ENCODE measurements at places on chromosomes 2 and 18.

DNA sequence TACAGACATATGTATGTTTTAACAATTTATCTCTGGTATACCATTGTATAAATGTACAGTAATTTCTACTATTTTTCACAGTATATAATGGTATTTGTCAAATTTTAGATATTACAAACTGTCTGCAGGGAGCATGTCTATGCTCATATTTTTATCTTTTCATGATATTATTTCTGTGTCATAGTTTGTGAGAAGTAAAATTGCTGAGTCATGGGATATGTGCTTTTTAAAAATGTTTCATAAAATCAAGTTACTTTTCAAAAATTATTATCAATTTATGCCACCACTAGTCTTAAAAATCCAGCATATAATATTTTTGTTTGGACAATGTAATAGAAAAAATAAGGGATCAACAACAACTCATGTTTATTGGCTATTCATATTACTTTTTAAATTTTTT, 9.1 kb upstream of the ZNF804A start:
- no peak for DNase-seq

- no peak for DNase-seq
These were observed 449.7 kb upstream of the CWC22 start for GRCh38 chr2:180456801-180457200.

DNA sequence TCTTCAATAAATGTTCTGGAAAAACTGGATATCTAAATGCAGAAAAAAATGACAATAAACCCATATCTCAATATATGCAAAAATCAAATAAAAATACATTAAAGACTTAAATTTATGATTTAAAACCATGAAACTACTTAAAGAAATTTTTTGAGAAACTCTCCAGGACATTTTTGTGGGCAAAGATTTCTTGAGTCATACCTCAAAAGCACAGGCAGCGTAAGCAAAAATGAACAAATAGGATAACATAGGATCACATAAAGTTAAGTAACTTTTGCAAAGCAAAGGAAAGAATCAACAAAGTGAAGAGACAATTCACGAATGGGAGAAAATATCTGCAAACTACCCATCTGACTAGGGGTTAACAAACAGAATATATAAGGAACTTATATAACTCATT, 1545.5 kb downstream of the SUCLG1 start:
- no peak for DNase-seq

- DNase-seq = no peak
These were observed 90.2 kb downstream of the NCK2 start for GRCh38 chr2:105834931-105835330.

DNA sequence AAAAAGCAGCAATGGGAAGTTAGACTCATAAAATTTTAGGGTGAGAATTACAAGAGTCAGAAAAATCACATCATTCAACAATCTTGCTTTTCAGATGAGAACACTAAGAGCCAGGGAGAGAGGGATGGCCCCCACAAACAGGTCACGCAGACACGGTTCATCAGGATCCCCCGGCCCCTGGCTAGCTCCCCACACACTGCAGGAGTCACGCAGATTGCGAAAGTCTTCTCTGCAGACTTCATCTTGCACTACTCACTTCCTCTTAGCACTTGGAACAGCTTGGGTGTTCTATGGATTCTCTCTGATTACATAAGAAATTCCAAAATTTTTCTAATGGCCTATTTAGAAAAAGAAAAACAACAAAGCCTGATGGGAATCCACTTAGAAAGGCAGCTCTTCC, 21.6 kb upstream of the SULT1C2 start:
- no peak for DNase-seq

- DNase-seq = no peak
These were observed 9.8 kb upstream of the FZD5 start for GRCh38 chr2:207779523-207779922.

GRCh38 chr18:25957017-25957416, 133.4 kb downstream of the SS18 start:
- DNase-seq = no peak

GRCh38 chr2:48600204-48600813, 17.3 kb upstream of the GTF2A1L start:
- DNase-seq = no peak

- DNase-seq = no peak
These were observed 91.7 kb upstream of the SPHKAP start for GRCh38 chr2:228273159-228273558.

- no peak for DNase-seq
These were observed 102.9 kb upstream of the HAAO start for GRCh38 chr2:42895134-42895790.

- DNase-seq = no peak
These were observed 29.2 kb downstream of the NIFK start for GRCh38 chr2:121707344-121707919.

GRCh38 chr18:22309191-22309590, 108.5 kb downstream of the CTAGE1 start:
- no peak for DNase-seq

GRCh38 chr2:144519934-144520731, at the start of gene ZEB2:
Gene ZEB2, minus strand, starts transcription at chr2:144520119. Its CDS starts 2,769 bp downstream, at chr2:144517350.
- DNase-seq = peak; percentile 58

GRCh38 chr2:124704071-124704925, 679.2 kb downstream of the CNTNAP5 start:
- DNase-seq = no peak

- no peak for DNase-seq
These were observed 57.4 kb downstream of the SP100 start for GRCh38 chr2:230473378-230473777.

DNA sequence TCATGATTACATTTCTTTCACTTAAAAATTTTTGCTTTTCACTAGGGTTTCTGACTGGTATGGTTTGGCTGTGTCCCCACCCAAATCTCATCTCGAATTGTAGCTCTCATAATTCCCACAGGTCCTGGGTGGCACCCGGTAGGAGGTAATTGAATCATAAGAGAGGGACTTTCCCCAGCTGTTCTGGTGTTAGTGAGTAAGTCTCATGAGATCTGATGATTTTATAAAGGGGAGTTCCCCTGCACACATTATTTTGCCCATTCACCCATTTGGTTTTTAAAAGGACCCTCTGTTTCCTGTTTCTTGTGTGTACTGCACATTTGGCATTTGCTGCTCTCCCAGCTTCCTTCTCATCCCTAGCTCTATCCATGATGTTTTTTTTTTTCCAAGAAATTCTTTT, 27.8 kb upstream of the NETO1 start:
- DNase-seq = no peak

- DNase-seq = no peak
These were observed 692.6 kb downstream of the MBD2 start for GRCh38 chr18:53531896-53532295.

- DNase-seq = no peak
These were observed 24.1 kb downstream of the ODC1 start for GRCh38 chr2:10424051-10424450.

- no peak for DNase-seq
These were observed 211.8 kb downstream of the SLC8A1 start for GRCh38 chr2:40240070-40240469.
